Naive thymus-derived CD4-positive, alpha-beta T cell (primary cell): ENCODE measurements at places on chromosomes 12 and 14.

DNA sequence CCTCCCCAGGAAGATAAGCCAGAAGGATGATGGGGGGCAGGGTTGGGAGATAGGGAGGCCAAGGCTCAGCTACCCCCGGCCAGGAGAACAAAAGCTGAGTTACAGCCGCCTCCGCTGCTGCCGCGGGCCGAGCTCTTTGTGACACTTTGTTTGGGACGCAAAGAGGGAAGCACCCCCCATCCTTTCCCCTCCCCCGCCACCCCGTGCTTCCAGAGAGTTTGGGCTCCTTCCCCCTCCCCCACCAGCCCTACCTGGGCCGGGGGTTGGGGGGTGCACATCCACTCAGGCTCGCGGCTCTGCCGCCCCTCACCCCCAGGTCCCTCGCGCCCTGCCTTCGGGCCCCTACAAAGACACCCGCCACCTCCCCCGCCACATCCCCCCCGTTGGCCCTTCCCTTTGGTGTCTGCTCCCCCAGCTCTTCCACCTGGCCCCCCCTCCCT, 799 bp downstream of the ZNF219 start:
- no peak for DNase-seq

DNA sequence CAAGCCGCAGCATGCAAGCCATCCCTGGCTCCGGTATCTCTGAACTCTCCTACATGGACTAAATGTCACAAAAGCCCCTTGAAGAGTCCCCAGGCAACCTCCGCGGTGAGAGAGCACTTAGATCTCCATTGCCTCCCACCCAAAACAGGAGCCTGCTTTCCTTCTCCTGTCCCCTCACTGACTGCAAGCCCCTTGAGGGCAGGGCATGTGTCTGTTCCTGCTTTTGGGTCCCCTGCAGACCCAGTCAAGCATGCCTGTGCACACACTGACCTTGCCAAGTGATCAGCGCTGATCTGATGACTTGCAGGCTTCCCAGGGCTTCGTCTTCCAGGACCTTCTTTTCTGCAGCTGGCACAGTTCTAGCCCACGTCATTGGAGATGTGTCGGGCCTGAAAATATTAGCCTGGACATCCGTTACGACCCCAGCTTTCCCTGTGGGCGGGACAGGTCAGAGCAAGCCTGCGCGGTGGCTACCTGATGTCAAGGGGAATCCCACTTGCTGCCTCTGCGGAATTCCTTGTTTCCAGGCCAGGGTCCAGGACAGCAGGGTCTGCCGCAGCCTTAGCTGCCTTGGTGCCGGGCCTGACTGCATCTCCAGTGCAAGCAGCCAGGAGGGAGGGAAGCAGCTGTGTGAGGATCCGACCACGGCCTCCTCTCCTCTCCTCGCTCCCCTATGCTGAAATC, 92.5 kb downstream of the FBXL14 start:
- no peak for DNase-seq

- no peak for DNase-seq
Measured at GRCh38 chr12:69094606-69095216, 144.7 kb upstream of the CPSF6 start.

DNA sequence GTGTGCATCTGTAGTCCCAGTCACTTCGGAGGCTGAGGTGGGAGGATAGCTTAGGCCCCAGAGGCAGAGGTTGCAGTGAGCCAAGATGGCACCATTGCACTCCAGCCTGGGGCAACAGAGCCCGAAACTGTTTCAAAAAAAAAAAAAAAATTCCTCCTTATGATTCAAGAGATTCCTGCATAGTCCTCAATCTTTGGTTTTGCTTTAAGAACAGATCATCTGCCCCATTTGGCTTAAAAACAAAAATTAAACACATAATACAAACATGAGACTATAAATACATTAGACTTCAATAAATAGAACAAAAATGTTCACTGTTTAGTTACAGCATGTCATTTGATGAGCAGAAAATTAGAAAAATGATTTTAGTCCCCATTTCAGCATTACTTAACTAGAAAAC, 131.2 kb downstream of the PAWR start:
- no peak for DNase-seq

- no peak for DNase-seq
Measured at GRCh38 chr12:123892853-123893252, 79.8 kb downstream of the CCDC92 start.

GRCh38 chr14:89750908-89751392, 203.6 kb downstream of the EFCAB11 start:
- peak; percentile 9 for DNase-seq

- DNase-seq: no peak
Measured at GRCh38 chr14:68359837-68360552, 432.9 kb downstream of the ZFP36L1 start.

DNA sequence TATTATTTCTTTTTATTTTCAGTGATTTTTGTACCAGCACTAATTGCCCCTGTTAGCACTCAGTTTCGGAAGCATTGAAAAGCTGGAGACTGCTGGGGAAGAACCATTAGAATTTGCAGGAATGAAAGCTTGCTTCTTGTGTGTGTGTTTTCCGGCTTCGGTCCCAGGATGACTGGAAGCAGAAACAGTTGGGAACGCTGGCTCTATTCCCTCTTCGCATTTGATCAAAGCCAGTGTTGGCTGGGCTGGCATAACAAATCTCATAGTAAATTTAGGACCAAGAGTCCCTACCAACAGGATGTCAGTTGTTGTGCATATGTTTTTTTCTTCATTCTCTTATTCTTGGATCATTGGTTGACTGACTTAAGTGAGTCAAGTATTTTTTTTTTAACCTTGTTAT, 53.6 kb upstream of the TRAF3 start:
- no peak for DNase-seq

DNA sequence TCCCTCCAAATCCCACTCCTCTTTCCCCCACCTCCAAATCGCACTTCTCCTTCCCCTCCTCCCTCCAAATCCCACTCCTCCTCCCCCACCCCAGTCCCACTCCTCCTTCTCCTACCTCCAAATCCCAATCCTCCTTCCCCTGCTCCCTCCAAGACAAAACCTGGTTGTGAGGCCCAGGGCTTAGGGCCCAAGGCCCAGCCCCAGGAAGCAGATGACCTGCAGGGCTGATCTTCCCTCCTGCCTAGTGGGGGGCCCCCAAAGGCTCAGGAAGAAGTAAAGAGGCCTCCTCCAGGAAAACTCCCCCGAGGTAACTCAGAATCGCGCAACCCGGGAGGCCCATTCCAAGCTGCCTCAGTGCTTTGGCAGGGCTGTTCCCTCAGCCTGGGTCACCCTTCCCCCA, 34.4 kb downstream of the NCOR2 start:
- no peak for DNase-seq

DNA sequence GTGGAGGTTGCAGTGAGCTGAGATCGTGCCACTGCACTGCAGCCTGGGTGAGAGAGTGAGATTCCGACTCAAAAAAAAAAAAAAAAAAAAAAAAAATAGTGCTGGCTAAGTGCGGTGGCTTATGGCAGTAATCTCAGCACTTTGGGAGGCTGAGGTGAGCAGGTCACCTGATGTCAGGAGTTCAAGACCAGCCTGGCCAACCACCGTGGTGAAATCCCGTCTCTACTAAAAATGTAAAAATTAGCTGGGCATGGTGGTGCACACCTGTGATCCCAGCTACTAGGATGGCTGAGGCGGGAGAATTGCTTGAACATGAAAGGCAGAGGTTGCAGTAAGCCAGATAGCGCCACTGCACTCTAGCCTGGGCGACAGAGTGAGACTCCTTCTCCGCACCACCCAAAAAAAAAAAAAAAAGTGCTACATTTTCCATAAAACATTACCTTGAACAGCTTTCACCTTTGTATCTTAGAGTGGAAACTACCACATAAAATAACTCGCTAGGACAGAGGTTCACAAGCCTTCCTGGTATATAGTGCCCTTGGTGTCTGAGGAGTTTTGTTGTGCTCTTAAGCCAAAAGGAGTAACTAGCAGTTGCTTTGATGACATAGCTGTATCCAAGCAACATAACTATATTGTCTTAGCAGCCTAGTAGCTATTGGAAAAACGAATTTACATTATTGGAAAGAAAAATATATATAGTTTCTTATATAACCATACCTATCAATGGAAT, 11.1 kb downstream of the PTGES3 start:
- DNase-seq: no peak

- no peak for DNase-seq
Measured at GRCh38 chr14:28142400-28143015, 624.1 kb upstream of the FOXG1 start.
